ENCODE measurements at places on chromosomes 13 and 19. TPM values are rescaled to one million over a fixed set of nuclear protein-coding genes. Genes with fewer than 3 reads are reported as not detected.

The KANK3 gene
- 34.0 TPM for total RNA-seq

The ERCC1 gene
- total RNA-seq, result 75.5 TPM

The KIR2DL1 gene
- total RNA-seq, result not detected

The ZNF471 gene
- total RNA-seq, result 8.6 TPM

The PNMA8A gene
- total RNA-seq, result 2.9 TPM

The MISP gene
- total RNA-seq, result 2.0 TPM

The PCDH17 gene
- 7.7 TPM for total RNA-seq

The SLC8A2 gene
- total RNA-seq, result 10.9 TPM

The NFIC gene
- 297 TPM for total RNA-seq

The NMRK2 gene
- total RNA-seq, result 0.39 TPM

All from esophagus muscularis mucosa (tissue), 4 donors.